ENCODE measurements at places on chromosomes 5 and 9. TPM values are rescaled to one million over a fixed set of nuclear protein-coding genes. Genes with fewer than 3 reads are reported as not detected.

The SH3RF2 gene
- not detected for total RNA-seq

The NRG2 gene
- total RNA-seq = not detected

The ZNF300 gene
- total RNA-seq = 0.55 TPM

The IL31RA gene
- not detected for total RNA-seq

The PCDHB15 gene
- not detected for total RNA-seq

The ORM1 gene
- not detected for total RNA-seq

The PHF24 gene
- total RNA-seq = not detected

The ADAMTSL1 gene
- not detected for total RNA-seq

The PCDHB11 gene
- not detected for total RNA-seq

The DHFR gene
- 96.2 TPM for total RNA-seq

The HRH2 gene
- 26.9 TPM for total RNA-seq

The C8G gene
- total RNA-seq = 1.4 TPM

The SV2C gene
- total RNA-seq = not detected

The BSPRY gene
- 4.0 TPM for total RNA-seq

The S100Z gene
- 3.2 TPM for total RNA-seq

The CTXN3 gene
- total RNA-seq = not detected

The PRR16 gene
- not detected for total RNA-seq

The PRRT1B gene
- total RNA-seq = not detected

The ENTPD8 gene
- total RNA-seq = not detected

The PCDHGA10 gene
- total RNA-seq = not detected

The SHROOM1 gene
- 3.3 TPM for total RNA-seq

The TAS2R1 gene
- total RNA-seq = not detected

The ADGRD2 gene
- not detected for total RNA-seq

The BTNL8 gene
- not detected for total RNA-seq

The ARHGEF28 gene
- total RNA-seq = not detected

The CNTFR gene
- total RNA-seq = not detected

The KIF24 gene
- total RNA-seq = 11.4 TPM

The TIMD4 gene
- 4.0 TPM for total RNA-seq

The SLC6A18 gene
- total RNA-seq = not detected

The MYO10 gene
- not detected for total RNA-seq

The SLC28A3 gene
- not detected for total RNA-seq

The SLC6A19 gene
- total RNA-seq = not detected

The CACFD1 gene
- 1.3 TPM for total RNA-seq

The MARCOL gene
- total RNA-seq = not detected
